ENCODE measurements at places on chromosomes 16 and 17. TPM values are rescaled to one million over a fixed set of nuclear protein-coding genes. Genes with fewer than 3 reads are reported as not detected.

Gene STH
- not detected for total RNA-seq

Gene EME2
- total RNA-seq = 0.90 TPM

Gene RAI1
- 3.6 TPM for total RNA-seq

Gene EPX
- total RNA-seq = 0.08 TPM

Gene ALDH3A1
- total RNA-seq = 51.1 TPM

Gene CCL14
- not detected for total RNA-seq

Gene RNF157
- 7.8 TPM for total RNA-seq

Gene PLCG2
- total RNA-seq = 3.2 TPM

Gene KRT28
- total RNA-seq = not detected

Gene QPRT
- total RNA-seq = 0.27 TPM

Gene ERCC4
- total RNA-seq = 4.3 TPM

Gene RNU2-1
- not detected for total RNA-seq

Gene TBC1D3
- total RNA-seq = not detected

Gene RAMP2
- not detected for total RNA-seq

Gene TUBB3
- 304 TPM for total RNA-seq

Gene UTS2R
- total RNA-seq = not detected

Gene STX8
- total RNA-seq = 69.9 TPM

Gene DNAAF8
- total RNA-seq = 6.4 TPM

Gene VWA3A
- not detected for total RNA-seq

Gene CIBAR2
- total RNA-seq = not detected

Gene NPIPA8
- total RNA-seq = 2.1 TPM

Gene KRTAP9-2
- not detected for total RNA-seq

Gene HEATR9
- not detected for total RNA-seq

Gene NLK
- 14.5 TPM for total RNA-seq

Gene KRT20
- total RNA-seq = not detected

Gene TBC1D28
- not detected for total RNA-seq

Gene RNFT1
- 21.5 TPM for total RNA-seq

Gene RRAD
- total RNA-seq = 0.12 TPM

Gene ATP2C2
- total RNA-seq = not detected

Gene KRT31
- total RNA-seq = not detected

Gene AIPL1
- total RNA-seq = not detected

Gene ADAM11
- total RNA-seq = 2.3 TPM

Gene CSH2
- total RNA-seq = not detected
